ENCODE measurements at places on chromosomes 12 and 14.

- DNase-seq = no peak
These were observed 19.9 kb upstream of the COCH start for GRCh38 chr14:30854492-30854891.

DNA sequence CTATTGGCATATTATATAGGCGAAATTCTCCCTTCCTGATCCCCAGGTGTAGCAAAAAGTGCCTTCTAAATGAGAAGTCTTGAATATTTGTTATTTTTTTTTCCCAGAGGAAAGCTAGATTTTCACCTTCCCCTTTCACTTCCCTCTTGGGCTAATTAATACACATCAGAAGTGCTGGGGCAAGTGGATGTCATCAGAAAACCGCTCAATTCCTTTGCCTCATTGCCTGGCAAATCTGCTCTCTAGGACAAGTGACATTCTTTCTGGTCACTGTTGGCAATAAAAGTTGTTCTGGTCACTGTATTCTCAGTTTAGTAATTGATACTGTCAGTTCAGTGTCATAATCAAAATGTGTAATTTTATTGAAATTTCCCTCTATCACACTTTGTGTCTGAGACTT, 174.5 kb downstream of the ETNK1 start:
- DNase-seq = no peak

- DNase-seq = no peak
These were observed 60.1 kb upstream of the DICER1 start for GRCh38 chr14:95217391-95217900.

GRCh38 chr14:105316968-105317510, 2.5 kb downstream of the PACS2 start:
- DNase-seq = no peak

- no peak for DNase-seq
These were observed 57.1 kb downstream of the SPTLC2 start for GRCh38 chr14:77559381-77559780.

DNA sequence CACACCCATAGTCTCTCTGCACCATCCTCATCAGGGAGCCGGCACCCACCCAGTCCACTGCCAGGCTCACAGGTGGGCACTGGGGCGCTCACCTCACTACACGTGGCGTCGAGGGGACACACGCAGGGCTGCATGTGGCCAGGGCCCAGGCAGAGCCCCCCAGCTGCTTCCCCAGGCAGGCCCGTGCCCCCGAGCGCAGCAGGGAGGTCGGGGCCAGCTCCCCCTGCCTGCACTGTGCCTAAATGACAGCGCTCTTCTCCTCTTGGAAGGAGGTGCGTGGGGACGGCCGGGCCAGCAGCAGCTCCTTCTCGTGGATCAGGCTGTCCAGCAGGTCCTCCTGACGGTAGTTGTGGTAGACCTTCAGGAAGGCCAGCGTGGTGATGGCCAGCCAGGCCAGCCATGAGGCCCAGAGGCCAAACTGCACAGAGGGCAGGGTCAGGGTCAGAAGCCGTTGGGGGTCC, 11.3 kb downstream of the TMEM179 start:
- no peak for DNase-seq

DNA sequence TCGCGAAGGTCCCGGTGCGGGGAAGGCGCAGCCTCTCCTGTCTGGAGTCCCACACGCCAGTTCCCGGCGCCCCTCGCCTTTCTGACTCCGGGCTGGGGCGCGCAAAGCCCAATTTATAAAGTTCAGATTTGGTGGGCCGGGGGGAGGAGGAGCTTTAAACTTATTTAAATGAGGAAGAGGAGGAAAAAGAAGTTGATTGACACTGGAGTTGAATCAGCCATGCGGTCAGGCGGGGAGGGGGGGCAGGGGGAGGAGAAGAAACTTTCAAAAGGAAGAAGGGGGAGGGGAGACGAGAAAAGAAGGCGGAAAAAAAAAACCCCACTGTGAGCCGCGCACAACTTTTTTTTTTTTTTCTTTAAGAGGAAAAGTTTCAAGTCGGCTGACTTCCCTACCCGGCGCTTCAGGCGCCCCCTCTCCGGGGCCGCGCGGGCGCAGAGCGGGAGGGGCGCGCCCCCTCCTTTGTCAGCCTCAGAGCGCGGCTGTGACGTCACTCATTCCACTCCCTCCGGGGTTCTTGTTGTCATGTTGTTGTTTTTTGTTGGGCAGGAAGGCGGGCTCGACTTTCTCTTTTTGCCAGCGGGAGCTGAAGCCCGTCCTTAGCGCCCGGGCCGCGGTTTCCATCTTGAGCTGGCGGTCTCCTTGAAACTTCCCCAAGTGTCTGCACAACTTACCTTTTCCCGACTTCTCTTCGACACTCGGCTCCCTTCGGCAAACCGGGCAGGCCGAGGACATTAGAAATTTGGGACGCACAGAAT, at the start of gene ZFP36L1:
TSS of gene ZFP36L1 (minus strand) at position 89 of the 755 bp plus-strand sequence. CDS start 129 bp downstream, outside the sequence.
- DNase-seq = peak; percentile 78

DNA sequence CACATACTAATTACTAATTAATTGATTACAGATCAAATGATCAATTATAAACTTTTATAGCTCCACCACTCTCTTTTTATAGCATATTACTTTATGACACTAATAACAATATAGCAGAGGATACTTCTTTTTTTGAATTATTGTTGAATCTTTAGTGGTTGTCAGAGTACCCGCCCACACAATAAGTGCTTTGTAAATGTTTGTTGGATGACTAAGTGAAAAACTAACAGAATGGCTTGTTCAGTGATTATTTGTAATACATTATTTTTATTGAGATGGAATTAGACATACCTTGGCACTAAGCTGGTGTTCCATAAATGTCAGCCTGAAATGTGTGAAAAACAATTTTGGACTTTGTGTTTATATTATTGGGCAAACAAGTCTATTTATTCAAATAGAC, 670.5 kb upstream of the ATXN7L3B start:
- DNase-seq = no peak

DNA sequence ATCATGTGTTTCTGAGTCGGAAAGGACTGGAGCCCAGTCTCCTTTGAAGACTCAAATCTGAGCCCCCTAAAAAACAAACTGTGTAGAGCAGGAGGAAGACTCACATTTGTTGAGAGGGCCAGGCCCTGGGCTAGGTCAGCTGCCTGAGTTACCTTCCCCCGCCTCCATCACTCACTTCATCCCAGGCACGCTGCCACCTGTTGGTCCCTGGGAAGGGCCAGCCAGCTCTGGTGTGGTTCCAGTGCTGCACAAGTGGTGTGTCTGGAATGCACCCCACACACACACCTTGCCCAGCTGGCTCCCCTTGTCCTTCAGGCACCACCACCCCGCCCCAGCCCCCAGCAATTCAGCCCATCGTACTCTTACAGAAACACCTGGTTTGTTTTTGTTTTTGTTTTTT, 9.0 kb downstream of the MVK start:
- DNase-seq = no peak

GRCh38 chr12:121189131-121189530, 20.8 kb upstream of the P2RX4 start:
- no peak for DNase-seq

GRCh38 chr14:75204116-75204515, 27.7 kb upstream of the TMED10 start:
- DNase-seq = no peak

DNA sequence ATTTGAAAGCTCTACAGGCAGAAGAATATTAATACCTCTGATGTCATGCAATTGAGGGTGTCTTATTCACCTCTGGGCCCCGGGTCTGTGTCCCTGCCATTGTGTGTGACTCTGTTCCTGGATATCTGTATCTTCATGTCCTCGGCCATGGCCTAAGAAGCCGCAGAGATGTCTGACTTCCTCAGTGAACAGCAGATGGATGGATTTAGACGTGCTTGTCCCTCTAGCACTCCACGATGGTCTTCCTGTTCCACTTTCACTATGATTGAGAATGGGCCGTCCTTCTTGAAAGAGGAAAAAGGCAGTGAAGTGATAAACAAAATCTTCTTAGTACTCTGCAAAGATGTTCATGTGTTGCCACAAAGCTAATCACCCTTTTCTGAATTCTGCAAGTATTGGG, 217.4 kb downstream of the SLC41A2 start:
- DNase-seq = peak; percentile 36

DNA sequence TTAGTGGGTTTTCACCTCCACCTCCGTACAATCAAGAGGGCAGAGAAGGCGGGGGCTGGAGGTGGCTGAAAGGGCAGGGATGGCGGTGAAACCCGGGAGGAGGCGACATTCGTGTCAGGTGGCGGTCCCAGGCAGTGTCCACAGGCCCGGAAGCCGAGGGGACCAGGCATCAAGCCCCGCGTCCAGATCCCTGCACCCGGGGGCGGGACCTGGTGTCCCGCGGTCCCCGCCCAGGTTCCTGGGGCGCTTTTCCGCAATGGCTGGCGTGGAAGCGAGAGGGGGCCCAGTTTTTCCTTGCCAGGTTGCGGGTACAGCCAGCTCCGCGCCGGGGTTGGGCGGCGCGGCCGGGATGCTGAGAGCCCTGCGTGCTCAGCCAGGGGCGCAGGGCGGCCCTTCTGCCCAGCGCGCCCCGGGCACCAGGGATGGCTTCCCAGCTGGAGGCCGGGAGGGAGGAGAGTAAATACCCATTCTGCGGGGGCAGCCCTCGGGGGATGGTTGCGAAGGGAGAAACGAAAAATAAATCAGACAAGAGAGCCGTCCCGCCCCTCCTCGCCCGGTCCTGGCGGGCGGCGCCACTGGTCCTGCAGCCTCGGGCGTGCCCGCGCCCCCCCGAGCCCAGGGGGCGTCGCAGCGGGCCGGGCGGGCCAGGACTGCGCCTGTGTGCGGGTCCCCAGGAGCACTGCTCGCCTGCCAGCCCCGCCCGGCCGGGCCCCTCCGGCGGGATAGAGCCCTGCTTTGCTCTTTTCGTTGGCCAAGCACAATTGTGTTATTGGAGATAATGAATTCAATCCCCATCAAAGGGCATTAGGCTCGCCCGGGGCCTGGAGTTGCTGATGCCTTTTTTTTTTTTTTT, 11.5 kb downstream of the FOXA1 start:
- no peak for DNase-seq

GRCh38 chr12:19744705-19745218, 305.5 kb downstream of the AEBP2 start:
- no peak for DNase-seq

DNA sequence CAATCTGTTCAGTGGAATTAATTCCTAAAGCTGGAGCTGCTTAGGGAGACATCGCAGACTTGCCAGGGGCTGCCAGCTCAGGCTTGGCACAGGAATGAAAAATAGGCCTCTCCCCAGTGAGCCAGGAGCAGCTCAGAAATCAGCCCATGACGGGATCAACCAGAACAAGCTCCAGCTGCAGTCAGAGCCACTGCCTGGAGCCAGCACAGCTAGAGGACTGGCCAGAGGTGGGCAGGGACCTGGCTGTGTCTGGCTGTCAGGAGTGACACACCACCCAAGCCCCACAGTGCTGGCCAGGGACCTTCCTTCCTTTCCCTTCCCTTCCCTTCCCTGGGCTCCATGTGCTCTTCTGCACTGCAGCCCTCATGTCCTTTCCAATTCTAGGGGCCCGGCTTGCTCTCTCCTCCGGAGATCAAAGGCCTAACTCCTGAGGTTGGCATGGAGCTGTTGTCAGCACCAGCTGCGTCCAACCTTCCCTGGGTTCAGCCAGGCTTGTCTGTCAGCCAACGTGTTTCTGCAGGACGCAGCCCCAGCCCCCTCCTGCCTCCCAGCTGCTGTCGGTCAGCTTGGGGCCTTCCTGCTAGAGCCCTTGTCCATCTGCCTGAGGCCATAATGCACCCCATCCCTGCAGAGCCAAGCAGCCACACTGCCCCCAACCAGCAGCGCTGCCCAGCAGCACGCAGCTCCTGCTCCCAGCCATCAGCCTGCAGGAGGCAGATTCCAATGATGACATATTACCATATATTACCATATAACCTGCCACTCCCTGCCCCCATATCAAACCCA, 149.3 kb downstream of the CALM1 start:
- DNase-seq = no peak

DNA sequence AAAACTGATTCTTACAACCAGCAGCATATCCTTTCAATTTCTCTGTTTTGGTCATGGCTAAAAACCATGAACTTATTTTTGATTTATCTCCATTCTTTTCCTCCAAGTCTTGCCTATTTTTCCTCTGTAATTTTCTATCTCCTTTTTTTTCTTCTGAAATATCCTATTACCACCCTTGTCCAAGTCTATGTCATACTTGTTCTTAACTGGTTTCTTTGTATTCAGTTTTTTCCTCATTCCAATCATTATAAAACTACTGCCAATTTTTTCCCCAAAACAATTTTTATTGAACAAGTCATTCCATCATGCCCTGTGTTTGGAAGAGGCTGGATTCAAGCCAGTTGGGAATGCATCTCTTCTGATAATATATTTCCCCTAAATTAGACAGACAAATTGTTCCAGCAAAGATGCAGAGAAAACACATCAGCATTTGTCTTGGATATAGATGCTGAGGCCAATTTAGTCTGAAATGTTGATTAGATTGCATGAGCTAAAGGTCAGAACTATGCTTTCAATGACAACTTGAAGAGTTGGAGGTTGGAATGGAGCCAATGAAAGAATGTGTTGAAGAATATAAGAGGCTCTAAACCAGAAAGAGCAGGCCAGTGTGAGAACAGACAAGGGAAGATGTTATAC, 30.7 kb downstream of the OTOGL start:
- DNase-seq = no peak

GRCh38 chr14:85146779-85147178, 383.2 kb upstream of the FLRT2 start:
- DNase-seq = no peak

- no peak for DNase-seq
These were observed at the start of gene SYT10 for GRCh38 chr12:33439587-33440011. TSS of gene SYT10 (minus strand) at chr12:33439819. CDS start at chr12:33439522, 297 bp downstream.

GRCh38 chr12:21559855-21560569, 33.9 kb downstream of the SPX start:
- DNase-seq = no peak

DNA sequence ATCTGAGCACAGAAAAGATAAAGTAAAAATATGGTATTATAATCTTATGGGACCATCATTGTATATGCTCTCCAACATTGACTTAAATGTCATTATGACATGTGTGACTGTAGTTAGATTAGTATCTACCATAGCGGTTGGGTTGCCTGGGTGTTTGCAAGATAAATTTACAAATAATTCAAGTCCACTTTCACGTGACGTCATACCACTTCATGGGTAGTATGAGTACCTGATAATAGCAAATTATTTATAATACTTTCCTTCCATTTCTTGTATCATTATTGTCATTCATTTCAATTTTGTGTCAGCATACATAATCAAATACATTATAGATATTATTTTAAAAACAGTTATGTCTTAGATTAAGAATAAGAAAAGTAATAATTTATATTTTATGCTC, 20.2 kb downstream of the SLCO1B1 start:
- DNase-seq = no peak

DNA sequence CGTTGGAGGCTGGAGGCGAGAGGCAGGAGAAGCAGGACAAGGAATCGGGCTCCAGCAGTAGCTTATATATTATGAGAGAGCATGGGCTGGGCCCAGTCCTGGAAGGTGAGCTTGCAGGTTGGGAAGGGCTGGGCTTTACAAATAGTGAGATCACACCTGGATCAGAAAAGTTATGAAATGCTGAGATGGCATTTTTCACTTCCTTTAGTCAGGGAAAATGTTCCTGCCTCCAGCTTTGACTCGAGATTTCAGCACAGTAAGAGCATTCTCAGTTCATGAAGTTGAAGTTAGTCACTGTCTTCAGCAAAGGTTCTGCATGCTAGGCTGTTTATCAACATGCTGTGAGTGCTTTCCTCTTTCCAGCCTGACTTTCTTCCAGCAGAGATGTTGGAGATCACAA, at the start of gene KRT6C:
TSS of gene KRT6C (minus strand) at position 38 of the 400 bp plus-strand sequence. CDS start 68 bp downstream, outside the sequence.
- DNase-seq = no peak

GRCh38 chr14:71388336-71388735, 481.1 kb downstream of the PCNX1 start:
- no peak for DNase-seq
